ENCODE measurements at places on chromosomes 5 and 9. TPM values are rescaled to one million over a fixed set of nuclear protein-coding genes. Genes with fewer than 3 reads are reported as not detected.

GRCh38 chr9:98532574-98532973 is 176.2 kb downstream of the GABBR2 start:
- H3K4me1 ChIP-seq = no peaks in the 10 kb centered on the region
- no peak overlapping the region for H3K27ac ChIP-seq
- peaks cover 22% of the 10 kb centered on the region for H3K27me3 ChIP-seq
- H3K4me3 ChIP-seq = no peak overlapping the region
- no peak for DNase-seq

- H3K4me1 ChIP-seq = no peaks in the 10 kb centered on the region
- no peak overlapping the region for H3K27ac ChIP-seq
- no peaks in the 10 kb centered on the region for H3K36me3 ChIP-seq
- no peaks in the 10 kb centered on the region for H3K27me3 ChIP-seq
These were observed 406.9 kb upstream of the ACTBL2 start for GRCh38 chr5:57889558-57889957.

DNA sequence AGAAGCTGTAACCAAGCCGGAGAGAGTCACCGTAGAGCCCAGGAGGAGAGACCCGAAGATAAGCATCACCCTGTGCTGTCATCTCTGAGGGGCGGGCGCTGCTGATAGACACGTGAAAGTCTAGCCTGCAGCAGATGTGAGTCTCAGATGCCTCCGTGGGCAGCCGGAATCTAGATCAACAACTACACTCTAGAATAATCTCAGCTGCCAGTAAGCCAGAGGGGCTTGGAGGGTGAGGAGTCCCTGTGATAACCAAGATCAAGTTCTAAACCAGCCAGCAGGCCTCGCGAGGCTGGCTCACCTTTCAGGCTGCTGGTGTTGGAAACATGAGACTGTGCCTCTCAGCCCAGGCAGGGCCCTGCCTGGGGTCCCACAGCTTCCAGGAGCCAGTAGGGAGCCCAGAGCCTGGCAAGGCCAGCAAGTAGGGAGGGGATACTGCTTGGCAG is 54.1 kb downstream of the DAPK1 start:
- H3K27me3 ChIP-seq = no peaks in the 10 kb centered on the region
- H3K27ac ChIP-seq = no peak overlapping the region
- peaks cover 6% of the 10 kb centered on the region for H3K36me3 ChIP-seq
- H3K4me3 ChIP-seq = no peak overlapping the region
- H3K4me1 ChIP-seq = peaks cover 11% of the 10 kb centered on the region

- H3K4me3 ChIP-seq = no peak overlapping the region
- H3K4me1 ChIP-seq = peaks cover 14% of the 10 kb centered on the region
- no peak overlapping the region for H3K27ac ChIP-seq
- DNase-seq = no peak
- no peaks in the 10 kb centered on the region for H3K36me3 ChIP-seq
- H3K27me3 ChIP-seq = no peaks in the 10 kb centered on the region
These were observed 60.9 kb downstream of the ROPN1L start for GRCh38 chr5:10502578-10502977.

DNA sequence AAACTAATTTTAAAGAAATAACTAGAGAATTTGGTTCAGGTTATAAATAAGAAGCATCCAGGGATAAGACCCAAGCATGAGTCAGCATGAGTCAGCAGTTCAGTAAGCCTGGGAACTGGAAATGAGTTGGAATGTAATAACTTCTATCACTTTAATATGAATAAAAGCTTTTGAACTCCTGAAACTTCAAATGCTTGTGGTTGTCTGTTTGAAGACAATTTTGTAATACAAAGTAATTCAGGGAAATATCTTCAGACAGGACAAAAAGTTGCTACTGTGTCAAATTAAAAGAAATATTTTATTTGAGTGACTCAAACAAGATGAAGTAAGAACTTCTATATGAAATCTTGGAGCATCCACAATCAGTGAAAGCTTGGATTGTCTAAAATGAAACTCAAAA is 331.2 kb upstream of the DAB2 start:
- no peak overlapping the region for H3K27ac ChIP-seq
- H3K4me3 ChIP-seq = no peak overlapping the region
- H3K4me1 ChIP-seq = peaks cover 4% of the 10 kb centered on the region
- DNase-seq = no peak

DNA sequence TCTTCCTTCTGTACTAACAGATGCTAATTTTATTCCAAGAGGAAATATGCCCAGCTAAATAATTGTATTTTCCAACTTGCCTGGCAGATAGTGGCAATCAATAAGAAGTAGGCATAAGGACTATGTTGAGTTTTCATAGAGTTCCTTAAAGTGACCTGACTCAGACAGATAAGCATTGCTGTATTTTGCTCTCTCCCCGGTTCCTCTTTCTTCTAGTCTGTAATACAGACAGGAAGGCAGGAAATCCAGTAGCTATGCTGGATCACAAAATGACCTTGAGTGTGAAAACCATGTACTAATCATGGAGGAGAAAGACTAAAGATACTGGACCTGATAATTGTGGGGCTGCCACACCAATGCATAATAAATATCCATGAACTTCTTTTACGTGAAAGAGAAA is 701.7 kb downstream of the CETN3 start:
- no peak overlapping the region for H3K27ac ChIP-seq
- H3K4me3 ChIP-seq = no peak overlapping the region
- H3K4me1 ChIP-seq = peaks cover 43% of the 10 kb centered on the region
- no peaks in the 10 kb centered on the region for H3K36me3 ChIP-seq

DNA sequence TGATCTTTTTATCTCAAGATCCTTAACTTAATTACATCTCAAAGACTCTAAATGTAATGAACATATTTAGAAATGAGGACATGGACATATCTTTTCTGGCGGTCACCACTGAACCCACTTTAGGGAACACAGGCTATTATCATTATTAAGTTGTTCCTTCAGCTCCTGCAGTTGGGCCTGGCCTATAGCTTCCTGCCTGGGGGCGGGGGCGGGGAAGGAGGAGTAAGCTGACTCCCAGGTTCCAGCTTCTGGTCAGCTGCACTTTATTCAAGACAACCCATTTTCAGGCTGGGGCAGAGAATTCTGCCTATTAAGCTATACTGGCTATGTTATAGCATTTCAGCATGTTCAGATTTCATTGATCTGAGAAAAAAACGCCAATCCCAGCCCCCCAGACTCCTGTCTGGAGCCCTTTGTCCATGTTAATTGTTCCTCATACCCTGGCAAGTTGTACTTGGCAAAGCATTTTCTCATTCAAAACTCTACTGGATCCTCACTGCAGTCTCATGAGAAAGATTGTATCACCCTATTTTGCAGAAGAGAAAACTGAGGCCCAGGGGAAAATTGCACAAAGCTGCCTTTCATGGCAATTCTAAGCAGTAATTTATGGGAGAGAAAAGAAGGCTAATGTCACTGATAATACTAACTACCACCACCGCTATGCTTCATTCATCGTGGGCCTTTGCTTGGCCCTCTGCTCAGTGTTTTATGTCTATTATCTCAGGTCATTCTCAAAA is 25.1 kb downstream of the COL15A1 start:
- H3K27me3 ChIP-seq = peaks cover 4% of the 10 kb centered on the region
- no peaks in the 10 kb centered on the region for H3K36me3 ChIP-seq
- no peak for DNase-seq
- H3K27ac ChIP-seq = no peak overlapping the region

GRCh38 chr5:11903121-11903613 is 1.1 kb downstream of the CTNND2 start:
- H3K36me3 ChIP-seq = no peaks in the 10 kb centered on the region
- H3K4me3 ChIP-seq = peak overlapping the region; percentile 97
- H3K27me3 ChIP-seq = peaks cover 64% of the 10 kb centered on the region
- H3K4me1 ChIP-seq = peaks cover 20% of the 10 kb centered on the region

DNA sequence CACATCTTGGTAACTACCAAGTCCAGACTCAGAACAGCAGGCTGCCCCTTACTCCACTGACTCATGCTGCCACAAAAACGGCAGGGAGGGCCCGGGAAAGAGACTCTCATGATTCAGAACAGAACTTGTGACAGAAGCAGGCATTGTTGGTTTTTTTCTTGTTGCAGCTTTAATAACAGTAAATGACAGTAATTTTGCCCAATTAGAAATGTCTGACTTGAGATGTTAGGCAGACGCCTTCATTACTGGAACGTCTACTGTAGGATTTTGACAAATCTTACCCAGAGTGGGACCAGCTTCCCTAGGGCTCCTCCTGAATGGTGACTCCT is 77.9 kb downstream of the SEMA5A start:
- no peaks in the 10 kb centered on the region for H3K27me3 ChIP-seq
- peaks cover 10% of the 10 kb centered on the region for H3K36me3 ChIP-seq
- no peak for DNase-seq

DNA sequence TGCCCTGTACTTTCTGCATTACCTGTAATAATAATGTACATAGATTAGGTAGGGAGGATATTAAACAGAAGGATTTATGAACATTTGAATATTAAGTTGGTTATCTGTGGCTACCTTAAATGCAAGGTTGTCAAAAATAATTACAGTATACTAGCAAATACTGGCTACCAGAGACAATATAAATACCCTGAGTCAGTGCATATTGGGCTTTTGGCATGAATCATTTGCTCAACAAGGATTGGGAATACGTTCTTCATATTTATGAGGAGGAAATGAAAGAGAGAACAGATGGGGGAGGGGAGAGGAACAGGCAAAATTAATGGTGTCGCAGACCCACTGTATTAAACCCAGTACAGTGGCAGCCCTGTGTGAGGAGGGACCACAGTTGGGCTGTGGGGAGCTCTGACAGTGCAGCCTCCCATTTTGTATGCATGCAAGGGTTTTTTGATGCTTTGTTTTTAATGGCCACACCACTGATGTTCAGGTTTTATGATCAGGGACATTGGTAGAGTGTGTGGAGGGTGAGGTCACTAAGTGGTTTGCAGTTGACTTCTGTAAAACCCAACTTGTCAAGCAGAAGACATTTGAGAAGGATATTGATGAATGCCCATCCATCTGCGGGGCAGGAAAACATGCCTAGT is 56.9 kb downstream of the MVB12B start:
- H3K36me3 ChIP-seq = peaks cover 7% of the 10 kb centered on the region
- H3K27me3 ChIP-seq = no peaks in the 10 kb centered on the region
- no peak for DNase-seq
- H3K27ac ChIP-seq = no peak overlapping the region
- peaks cover 28% of the 10 kb centered on the region for H3K4me1 ChIP-seq

GRCh38 chr5:36734422-36734821 is 128.0 kb downstream of the SLC1A3 start:
- no peak overlapping the region for H3K4me3 ChIP-seq
- H3K27me3 ChIP-seq = peaks cover 7% of the 10 kb centered on the region
- no peak for DNase-seq
- no peaks in the 10 kb centered on the region for H3K4me1 ChIP-seq
- H3K36me3 ChIP-seq = no peaks in the 10 kb centered on the region
- H3K27ac ChIP-seq = no peak overlapping the region

GRCh38 chr5:69024241-69024651 is 69.6 kb upstream of the SLC30A5 start:
- H3K4me1 ChIP-seq = no peaks in the 10 kb centered on the region
- H3K36me3 ChIP-seq = no peaks in the 10 kb centered on the region
- H3K27me3 ChIP-seq = no peaks in the 10 kb centered on the region
- H3K27ac ChIP-seq = no peak overlapping the region

GRCh38 chr5:37565062-37565670 is 186.0 kb downstream of the WDR70 start:
- H3K4me1 ChIP-seq = peaks cover 3% of the 10 kb centered on the region
- no peak for DNase-seq
- no peak overlapping the region for H3K4me3 ChIP-seq
- H3K27me3 ChIP-seq = no peaks in the 10 kb centered on the region
- H3K36me3 ChIP-seq = peaks cover 3% of the 10 kb centered on the region
- H3K27ac ChIP-seq = no peak overlapping the region

DNA sequence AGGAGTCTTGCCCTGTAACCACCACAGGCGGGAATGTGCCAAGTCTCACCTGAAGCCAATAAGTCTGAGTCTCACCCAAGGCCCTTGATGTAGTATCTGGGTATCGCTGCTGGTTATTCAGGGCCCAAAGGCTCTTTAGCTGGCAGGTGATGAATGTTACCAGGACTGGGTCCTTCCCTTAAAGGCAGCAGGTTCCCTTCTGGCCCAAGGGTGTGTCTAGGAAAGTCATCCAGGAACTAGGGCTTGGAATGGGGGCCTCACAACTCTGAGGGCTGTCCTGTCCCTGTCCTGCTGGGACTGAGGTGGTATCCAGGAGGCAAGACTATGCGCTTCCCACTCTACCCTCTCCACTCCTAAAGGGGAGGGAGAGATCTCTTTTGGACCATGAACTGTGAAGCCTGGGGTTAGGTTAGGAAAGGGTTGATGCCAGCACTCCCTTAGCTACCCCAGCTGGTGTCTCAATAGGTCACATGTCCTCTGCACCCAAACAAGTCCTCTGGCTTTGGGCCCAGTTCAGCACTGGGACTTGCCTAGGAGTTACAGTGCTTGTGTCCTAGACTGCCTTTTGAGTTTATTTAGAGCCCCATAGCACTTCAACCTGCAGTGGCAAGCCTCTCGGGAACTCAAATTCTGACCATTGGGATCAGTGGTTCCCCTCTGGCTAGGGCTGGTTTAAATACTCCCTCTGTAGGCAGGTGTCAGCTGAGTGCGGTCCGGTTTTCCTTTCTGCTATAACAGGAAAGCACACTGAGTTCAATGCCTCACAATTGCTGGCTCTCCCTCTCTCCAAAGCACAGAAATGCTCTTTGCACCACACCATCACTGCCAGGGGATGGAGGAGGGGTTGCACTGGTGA is 22.5 kb upstream of the RANBP3L start:
- H3K4me1 ChIP-seq = no peaks in the 10 kb centered on the region
- H3K36me3 ChIP-seq = no peaks in the 10 kb centered on the region
- no peak overlapping the region for H3K4me3 ChIP-seq
- no peak overlapping the region for H3K27ac ChIP-seq
- H3K27me3 ChIP-seq = no peaks in the 10 kb centered on the region

- H3K36me3 ChIP-seq = peaks cover 7% of the 10 kb centered on the region
- DNase-seq = no peak
- H3K4me3 ChIP-seq = peak overlapping the region; percentile 61
- peaks cover 43% of the 10 kb centered on the region for H3K4me1 ChIP-seq
These were observed 4.5 kb upstream of the DBN1 start for GRCh38 chr5:177477701-177478477.

- H3K4me1 ChIP-seq = peaks cover 17% of the 10 kb centered on the region
- DNase-seq = no peak
- H3K36me3 ChIP-seq = peaks cover 1% of the 10 kb centered on the region
- no peak overlapping the region for H3K4me3 ChIP-seq
- H3K27me3 ChIP-seq = no peaks in the 10 kb centered on the region
These were observed 95.8 kb downstream of the RAPGEF6 start for GRCh38 chr5:131539251-131539650.

Gene HACD4
- 0.75 TPM for total RNA-seq

Gene DBH
- total RNA-seq = 0.59 TPM

Gene CEL
- total RNA-seq = 3.5 TPM

Gene ERMP1
- total RNA-seq = 5.9 TPM

Gene SH3TC2
- 9.3 TPM for total RNA-seq

Gene HTR1A
- not detected for total RNA-seq

Gene PTGS1
- 0.16 TPM for total RNA-seq

Gene TMED9
- total RNA-seq = 113 TPM

Gene DAB2
- 9.5 TPM for total RNA-seq

Gene GPR21
- total RNA-seq = not detected
